ENCODE measurements at places on chromosomes 12 and 14.

DNA sequence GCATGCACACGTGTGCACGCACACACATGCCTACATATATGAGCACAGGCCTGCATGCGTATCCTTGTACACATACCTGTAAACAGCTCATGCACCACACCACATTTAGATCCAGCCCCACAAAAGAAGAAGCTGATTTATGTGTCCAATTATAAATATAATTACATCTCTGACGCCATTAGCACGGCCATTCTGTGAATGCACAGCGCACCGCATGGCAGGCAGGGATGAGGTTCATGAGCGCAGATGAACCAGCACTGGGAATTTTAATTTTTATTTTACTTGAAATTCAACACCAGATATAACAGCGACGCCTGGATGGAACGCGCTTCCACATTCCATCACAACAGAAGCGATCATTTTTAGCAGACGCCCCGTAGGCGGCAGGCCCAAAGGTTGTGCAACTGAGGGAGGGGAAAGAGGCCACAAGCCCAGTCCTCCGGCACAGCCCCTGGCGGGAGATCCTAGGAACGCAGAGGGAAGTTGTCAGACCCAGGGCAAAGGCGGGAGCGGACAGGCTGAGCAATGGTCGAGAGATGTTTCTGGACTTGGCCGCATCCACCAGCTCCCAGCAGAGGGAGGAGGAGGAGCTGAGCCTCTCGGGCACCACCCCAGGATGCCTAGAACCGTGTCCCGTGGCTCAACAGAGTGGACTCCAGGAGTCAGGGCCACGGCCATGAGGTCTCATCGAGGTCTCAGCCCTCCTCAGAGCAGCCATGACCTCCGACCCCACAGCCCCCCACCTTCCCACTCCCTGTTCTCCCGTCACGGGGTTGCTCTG lies 37.9 kb upstream of the GALNT9 start:
- no peak for DNase-seq

DNA sequence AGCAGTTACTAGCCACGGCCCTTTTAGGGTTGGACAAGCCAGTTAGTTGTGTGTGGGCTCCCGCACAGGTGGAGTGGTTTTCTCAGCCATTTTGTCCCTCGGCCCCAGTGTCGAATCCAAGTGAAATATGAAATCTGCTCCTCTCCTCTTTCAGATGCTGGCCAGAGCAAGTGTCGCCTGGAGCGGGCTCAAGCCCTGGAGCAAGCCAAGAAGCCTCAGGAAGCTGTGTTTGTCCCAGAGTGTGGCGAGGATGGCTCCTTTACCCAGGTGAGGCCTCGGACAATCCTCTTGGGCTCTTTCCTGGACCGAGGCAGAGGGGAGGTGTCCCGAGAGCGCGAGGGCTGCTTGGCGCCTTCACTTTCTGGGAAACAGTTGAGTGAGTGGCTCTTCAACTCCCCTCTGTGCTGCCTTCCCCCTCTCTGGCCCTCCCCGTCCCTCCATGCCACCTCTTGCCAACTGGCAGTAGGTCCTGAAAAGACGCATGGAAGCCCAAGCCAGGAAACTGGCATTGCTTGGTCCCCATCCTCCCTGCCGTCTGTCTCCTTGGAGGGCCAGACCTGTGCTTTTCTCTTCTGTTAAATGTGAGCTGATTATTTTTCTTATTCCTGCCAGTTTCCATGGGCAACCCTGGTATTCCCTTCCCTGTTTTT lies 74.2 kb downstream of the SMOC1 start:
- no peak for DNase-seq

GRCh38 chr12:103973909-103974308 lies 8.2 kb downstream of the TDG start:
- DNase-seq = no peak

GRCh38 chr12:58434726-58435125 lies 485.6 kb downstream of the LRIG3 start:
- DNase-seq = no peak

- DNase-seq = no peak
Observed at GRCh38 chr14:102469261-102469660, 40.3 kb downstream of the ANKRD9 start.
